ENCODE measurements at places on chromosomes 4 and X.

DNA sequence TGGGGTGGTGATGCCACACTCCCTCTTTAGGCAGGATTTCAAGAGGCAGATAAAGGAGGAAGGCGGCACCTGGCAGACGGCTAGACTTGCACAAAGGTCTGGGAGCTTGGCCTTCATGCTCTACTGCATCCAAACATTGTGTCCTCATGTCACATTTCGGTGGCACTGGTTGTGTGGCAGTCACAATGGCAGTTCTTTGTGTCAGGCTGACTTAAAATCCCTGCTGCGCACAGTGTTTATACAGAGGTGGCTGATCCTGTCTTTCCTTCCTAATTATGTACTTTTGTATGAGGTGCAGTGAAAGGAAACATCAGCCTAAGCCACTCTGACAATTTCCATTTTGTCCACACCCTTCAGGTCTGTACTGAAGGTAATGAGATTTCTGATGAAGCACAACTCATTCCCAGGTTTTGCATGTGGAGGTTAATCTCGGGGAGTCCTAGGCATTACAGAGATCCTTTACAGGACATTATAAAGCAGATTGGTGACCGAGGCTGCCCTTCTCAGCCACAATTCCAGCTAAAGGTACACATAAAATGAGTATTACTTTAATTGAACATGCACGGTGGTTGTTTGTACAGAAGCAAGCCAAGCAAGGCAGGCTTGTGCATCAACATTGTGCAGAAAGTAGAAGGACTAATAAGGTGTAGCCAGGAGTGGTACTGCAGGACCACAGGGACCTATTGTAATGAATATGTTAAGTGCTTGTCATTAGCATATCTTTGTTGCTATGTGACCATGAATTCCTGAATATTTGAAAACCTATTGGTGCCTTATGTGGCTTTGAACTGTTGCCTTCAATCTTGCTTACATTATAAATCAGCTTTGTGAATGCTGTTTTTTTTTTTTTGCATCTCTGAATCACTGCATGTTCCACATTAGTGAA, 147.6 kb downstream of the STK32B start:
- DNase-seq, result no peak

- DNase-seq, result no peak
Measured at GRCh38 chr4:80249144-80249543, 17.3 kb upstream of the FGF5 start.

- no peak for DNase-seq
Measured at GRCh38 chr4:169342906-169343564, 72.3 kb upstream of the SH3RF1 start.

DNA sequence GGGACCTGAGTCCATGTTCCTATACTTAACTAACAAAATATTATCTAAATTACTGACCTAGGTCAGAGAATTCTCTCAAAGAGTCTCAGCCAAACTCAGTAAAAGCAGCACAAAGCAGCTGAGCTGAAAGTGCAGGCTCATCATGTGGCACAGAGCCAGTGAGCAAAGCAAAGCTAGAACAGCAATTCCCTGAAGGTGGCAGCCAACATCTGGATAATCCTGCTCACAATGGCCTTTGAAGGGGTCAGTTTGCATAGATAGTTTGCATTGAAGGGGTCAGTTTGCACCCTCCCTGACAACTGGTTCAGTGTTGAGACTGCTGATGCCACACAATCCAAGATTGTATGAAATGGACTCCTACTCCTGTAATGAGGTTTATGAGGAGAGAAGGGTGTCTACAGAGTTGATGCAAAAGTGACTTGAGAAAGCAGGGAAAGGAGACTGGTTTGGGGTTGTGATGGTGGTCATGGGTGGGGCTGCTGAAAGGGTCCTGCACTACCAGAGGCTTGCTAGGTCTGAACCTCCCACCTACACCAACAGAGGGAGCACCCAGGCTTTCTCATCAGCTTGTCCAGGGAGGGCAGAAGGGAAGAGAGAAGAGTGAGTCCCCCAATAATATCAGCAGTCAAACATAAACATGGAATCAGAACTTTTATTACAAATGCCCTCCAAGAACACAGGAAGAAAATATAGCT, 39.7 kb downstream of the TRIM61 start:
- no peak for DNase-seq

DNA sequence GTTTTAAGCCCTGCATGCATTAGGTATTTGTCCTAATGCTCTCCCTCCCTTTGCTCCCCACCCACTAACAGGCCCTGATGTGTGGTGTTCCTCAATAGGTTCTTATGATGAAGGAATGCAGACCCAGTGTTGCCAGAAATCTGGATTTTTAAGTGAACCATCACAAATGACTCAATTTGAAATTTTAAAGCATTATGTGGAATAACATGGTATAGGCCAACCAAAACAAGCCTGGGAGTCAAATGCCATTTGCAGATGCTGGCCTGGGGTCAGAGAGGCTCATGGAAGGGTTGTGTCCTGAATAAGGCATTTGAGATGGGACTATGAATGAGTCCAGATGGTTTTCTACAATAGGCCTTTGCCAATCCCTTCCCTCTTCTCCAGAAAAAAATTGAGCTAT, 179.6 kb downstream of the SHROOM3 start:
- no peak for DNase-seq

- DNase-seq, result no peak
Measured at GRCh38 chr4:10629394-10629793, 55.2 kb downstream of the CLNK start.

DNA sequence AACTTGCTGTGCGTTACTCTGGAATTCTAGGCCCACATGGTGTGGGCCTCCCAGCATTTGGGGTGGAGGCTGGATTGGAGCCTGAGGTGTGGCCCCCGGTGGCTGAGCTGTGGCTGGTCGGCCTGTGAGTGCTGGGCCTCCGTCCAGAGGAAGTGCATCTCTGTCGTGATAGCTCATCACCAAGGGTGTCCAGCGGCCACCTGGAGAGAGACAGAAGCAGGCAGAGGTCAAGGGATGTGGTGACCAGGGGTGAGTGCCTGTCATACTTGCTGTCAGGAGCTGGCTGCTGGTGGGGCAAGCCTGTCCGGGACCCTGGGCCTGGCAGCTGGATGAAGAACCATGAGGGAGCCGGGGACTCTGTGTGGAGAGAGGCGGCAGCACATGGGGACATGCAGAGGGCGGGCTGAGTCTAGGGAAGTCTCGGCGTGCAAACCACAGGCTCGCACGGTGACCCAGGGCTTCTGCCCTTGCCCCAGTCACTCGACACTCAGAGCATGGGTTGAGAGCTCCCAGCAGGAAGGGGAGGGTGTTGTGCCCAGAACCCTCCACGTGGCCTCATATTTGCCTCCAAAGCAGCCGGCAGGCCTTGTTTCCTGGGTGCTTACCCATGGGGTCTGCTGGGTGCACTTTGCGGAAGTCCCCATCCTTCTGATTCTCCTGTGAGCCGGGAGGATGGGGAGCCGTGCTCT, 6.2 kb downstream of the SORCS2 start:
- DNase-seq, result no peak

DNA sequence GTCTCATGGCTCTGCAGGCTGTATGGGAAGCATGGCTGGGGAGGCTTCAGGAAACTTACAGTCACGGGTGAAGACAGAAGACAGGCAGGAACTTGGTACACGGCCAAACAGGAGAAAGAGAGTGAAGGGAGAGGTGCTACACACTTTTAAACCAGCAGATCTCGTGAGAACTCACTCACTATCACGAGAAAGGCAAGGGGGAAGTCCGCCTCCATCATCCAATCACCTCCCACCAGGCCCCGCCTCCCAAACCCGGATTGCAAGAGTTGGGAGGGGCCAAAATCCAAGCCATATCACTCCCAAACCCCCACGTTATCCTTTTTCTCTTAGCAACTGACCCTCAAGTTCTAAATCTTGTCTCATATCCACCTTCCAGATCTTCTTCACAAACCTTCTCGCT, 1710.5 kb upstream of the TENM3 start:
- DNase-seq, result no peak

- DNase-seq, result no peak
Measured at GRCh38 chr4:26289401-26289800, 31.4 kb upstream of the RBPJ start.

DNA sequence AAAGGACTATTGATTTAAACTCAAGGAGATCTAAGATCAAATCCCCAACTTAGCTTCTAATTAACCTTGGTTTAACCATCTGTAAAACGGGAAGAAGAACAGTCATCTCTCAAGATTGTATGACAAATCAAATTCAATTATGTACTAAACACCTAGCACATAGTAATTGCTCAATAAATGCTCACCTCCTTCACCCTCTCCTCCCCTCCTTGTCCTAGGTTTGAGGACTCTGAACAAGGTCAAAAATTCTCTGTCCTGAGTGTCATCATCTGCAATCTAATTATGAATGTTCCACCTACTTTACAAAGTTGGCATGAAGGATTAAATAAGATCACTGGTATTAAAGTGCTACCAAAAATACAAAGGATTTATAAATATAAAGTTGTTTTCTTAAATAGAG, 320.1 kb upstream of the PPARGC1A start:
- DNase-seq, result no peak

DNA sequence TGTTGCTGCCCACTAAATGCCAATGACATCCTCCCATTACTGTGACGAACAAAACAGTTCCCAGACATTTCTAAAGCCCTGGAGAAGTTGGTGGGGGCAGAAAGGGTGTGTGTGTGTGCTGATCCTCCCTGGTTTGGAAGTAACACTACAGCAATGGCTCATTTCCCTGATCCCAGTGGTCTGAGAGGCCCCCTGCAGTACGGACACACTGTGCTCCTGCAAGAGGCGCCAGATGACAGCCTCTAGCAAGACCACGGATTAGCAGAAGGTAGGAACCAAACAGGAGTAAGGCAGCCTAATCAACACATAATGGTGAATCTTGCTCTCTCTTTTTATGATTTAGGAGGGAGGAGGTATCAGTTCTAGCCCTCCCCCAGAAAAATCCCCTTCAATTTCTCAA, 49.6 kb downstream of the CHRDL1 start:
- no peak for DNase-seq

GRCh38 chrX:68999356-68999755, 165.9 kb downstream of the PJA1 start:
- DNase-seq, result no peak

GRCh38 chrX:57573754-57574153, 18.1 kb upstream of the ZXDB start:
- no peak for DNase-seq

GRCh38 chr4:167218022-167218608, 16.2 kb downstream of the SPOCK3 start:
- no peak for DNase-seq

DNA sequence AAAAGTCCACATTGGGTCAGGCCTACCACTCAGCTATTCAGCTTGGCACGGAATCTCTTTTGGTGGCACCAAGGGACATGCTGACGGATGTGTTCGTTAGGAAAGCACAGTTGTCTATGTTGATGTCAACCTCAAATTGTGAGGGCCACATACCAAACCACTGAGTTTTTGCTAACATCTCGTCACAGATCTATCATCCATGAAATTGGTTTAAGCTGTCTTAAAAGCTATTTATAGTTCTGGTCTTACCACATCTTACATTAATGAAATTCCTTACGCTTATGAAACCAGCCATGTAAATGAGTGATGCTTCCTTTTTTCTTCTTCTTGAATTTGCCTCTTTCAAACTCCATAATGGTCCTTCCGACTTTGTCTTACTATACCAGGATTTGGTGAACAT, 101.5 kb downstream of the MGST2 start:
- no peak for DNase-seq

DNA sequence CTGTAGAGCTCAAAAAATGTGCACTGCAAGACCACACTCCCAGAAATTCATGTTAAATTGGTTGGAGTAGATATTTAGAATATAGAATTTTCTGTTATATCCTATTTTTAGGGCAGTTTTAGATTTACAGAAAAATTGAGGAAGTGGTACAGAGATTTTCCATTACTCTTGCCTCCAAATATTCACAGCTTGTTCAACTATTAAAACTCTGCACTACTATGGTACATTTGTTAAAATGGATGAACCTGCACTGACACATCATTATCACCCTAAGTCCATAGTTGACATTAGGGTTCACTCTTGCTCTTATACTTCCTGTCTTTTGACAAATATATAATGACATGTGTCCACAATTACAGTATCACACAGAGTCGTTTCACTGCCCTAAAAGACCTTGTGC, 1724.5 kb downstream of the C4orf33 start:
- no peak for DNase-seq

Measured in NCI-H1436 treated with DMSO at 0.1 percent for 48 hours (cell line).